ENCODE measurements at places on chromosomes 4 and X.

DNA sequence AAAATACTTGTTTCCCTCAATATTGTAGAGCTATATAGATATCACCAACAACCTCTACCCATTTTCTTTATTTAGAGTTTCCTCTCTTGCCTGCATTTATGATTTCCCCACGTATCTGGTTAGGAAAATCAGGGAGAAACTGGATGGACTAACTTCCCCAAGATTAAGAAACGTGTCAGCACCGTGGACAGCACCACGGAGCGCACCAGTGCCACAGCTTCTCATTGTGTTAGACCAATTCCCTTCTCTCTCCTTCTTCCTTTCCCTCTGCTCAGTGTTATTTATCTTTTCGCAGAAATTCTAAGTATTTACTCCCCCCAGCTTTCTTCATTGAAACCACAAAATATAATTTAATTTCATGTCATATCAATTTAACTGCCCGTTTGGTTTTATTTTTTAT is 568.6 kb upstream of the BOD1L1 start:
- no peak for DNase-seq

GRCh38 chr4:157220371-157220881 is at the start of gene GRIA2:
GRIA2 (plus strand) TSS chr4:157220728; CDS start chr4:157221043, 315 bp downstream.
- no peak for DNase-seq

DNA sequence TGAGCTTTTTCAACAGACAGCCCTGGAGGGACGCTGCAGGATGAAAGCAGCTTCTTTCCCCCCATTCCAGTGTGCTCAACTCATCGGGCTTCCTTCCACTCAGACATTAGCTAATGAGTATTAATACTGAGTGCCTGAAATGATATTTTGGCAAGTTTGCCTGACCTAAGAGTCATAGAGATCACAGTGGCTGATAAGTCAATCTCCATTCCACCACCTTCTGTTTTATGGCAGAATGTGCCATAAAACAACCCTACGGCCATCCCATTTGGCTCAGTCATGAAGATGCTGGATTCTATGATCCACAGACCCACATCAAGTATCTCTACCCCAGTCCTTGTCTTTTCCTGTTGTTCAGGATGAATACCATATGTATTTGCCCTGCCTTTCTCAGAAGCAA is 48.3 kb upstream of the MAB21L2 start:
- DNase-seq: no peak

- no peak for DNase-seq
Measured at GRCh38 chr4:67288964-67289363, 256.3 kb downstream of the CENPC start.
